Caki2 (cell line): ENCODE measurements at places on chromosomes 7 and 10. TPM values are rescaled to one million over a fixed set of nuclear protein-coding genes. Genes with fewer than 3 reads are reported as not detected.

DNA sequence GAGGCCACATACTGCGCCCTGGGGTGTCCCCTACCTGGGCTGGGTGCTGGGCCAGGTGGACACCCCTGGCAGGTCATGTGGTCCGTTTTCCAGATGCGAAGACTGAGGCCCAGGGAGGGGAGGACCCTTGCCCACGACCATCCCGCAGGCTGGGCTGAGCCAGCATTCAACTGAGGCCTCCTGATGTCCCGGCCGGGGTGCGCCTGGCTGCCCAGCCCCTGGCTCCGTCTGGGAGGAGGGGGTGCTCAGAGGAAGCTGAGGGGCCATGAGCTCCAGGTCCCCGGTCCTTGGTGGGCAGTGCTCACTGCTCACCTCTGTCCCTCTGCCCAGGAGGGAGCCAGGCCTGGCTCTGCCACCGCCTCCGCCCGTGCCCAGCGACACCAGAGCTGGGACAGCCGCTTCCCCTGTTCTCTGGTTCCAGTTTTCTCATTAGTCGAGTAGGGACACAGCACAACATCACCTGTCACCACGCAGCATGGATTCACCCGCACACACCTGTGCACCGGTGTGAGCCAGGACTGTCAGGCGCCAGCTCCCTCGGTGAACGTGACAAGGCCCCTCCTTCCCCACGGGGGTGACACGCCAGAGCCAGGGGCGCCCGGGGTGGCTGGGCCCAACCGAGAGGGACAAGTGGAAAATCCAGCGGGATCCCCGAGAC, 139.7 kb downstream of the ELFN1 start:
- DNase-seq = no peak

- DNase-seq = no peak
Measured at GRCh38 chr7:140552240-140552679, 73.0 kb upstream of the MKRN1 start.

DNA sequence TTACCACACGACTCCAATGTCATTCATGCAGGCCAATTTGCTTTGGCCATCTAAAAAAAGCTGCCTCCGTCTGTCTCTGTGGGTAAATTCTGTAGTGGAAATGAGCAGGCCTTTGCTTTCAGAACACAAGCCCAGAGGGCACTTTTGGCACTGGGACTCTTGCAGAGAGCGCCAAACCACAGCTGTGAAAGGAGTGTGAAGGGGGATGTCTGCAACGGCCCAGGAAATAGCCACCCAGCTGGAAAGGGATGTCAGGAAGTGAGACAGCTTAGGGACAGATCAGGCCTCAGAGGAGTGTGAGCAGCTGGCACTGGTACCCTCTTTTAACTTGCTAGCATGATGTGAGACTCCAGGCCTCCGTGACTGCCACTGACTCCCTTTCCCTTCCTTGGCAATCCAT, 152.4 kb downstream of the DKK1 start:
- no peak for DNase-seq

DNA sequence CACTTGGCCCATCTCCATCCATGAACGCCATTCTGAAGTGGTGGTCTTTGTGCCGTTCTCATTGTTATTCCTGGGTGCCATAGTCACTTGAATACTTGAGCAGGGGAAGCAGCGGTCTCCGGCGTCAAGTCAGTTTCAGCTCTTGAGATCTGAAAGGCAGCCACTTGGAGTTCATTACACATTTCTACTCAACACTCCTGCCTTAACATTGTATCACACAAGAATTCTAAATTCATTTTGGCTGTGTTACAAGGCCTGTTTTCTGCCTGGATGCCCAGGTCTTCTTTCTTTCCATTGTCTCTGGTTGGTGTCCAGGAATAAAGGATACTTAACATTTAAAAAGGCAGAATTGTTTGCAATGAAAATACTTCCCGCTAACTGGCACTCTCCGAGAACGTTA, 69.0 kb upstream of the RAB11FIP2 start:
- no peak for DNase-seq

- DNase-seq = no peak
Measured at GRCh38 chr7:101172005-101172853, 6.9 kb upstream of the VGF start.

DNA sequence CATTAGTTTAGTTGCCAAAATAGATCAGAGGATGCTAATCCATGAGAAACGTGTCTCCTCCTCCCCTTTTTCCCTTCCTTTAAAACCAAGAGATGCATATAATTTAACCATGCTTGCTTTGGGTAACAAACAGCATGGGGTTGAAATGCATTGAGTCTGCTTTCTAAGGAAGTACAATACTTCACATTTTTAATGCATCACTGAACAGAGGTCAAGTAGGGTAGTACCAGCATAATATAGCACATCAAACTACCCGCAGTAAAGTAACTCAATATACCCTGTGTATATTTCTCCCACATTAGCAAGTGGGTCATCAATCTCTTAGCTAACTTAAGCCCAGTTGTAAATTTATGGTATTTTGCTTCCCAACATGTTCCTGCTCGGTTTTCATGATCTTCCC, 239.3 kb upstream of the SEMA3C start:
- DNase-seq = peak; percentile 60

- no peak for DNase-seq
Measured at GRCh38 chr7:23915236-23915635, 205.2 kb downstream of the STK31 start.

GRCh38 chr10:110547139-110547761, 20.2 kb upstream of the SMC3 start:
- peak; percentile 47 for DNase-seq

- DNase-seq = no peak
Measured at GRCh38 chr10:121183236-121183635, 332.1 kb downstream of the WDR11 start.

CTAGE4 gene
- 0.84 and 1.3 TPM in 2 replicates for total RNA-seq
